ENCODE measurements at places on chromosomes 12 and 14. TPM values are rescaled to one million over a fixed set of nuclear protein-coding genes. Genes with fewer than 3 reads are reported as not detected.

Gene KRT82
- not detected for total RNA-seq

Gene KLRG1
- 0.97 TPM for total RNA-seq

Gene TEAD4
- total RNA-seq, result 47.5 TPM

Gene KCNA5
- total RNA-seq, result not detected

Gene CACNA2D4
- total RNA-seq, result not detected

Gene NDRG2
- 3.1 TPM for total RNA-seq

Gene JPH4
- not detected for total RNA-seq

Gene CDCA3
- 14.6 TPM for total RNA-seq

Gene ERO1A
- total RNA-seq, result 83.0 TPM

Gene LRIG3
- 19.9 TPM for total RNA-seq

Gene RNF212B
- not detected for total RNA-seq

Gene FAM90A1
- total RNA-seq, result not detected

Gene SERPINA3
- 0.10 TPM for total RNA-seq

Gene FERMT2
- 101 TPM for total RNA-seq

Gene NTF3
- total RNA-seq, result not detected

Gene CAPS2
- total RNA-seq, result 2.6 TPM

Gene DENND5B
- total RNA-seq, result 10.7 TPM

Gene SLC17A8
- not detected for total RNA-seq

Gene C3AR1
- 0.44 TPM for total RNA-seq

Gene CLEC4A
- not detected for total RNA-seq

Gene DAO
- not detected for total RNA-seq

Gene ACOT2
- total RNA-seq, result 24.7 TPM

Gene RPL10L
- total RNA-seq, result not detected

Gene ART4
- total RNA-seq, result 0.29 TPM

Gene CMKLR1
- total RNA-seq, result 0.06 TPM

Gene POTEM
- not detected for total RNA-seq

Gene WDHD1
- 4.2 TPM for total RNA-seq

Gene FGF6
- total RNA-seq, result not detected

Gene ZBTB25
- 2.6 TPM for total RNA-seq

Gene INHBC
- not detected for total RNA-seq

Gene SNRPF
- 9.4 TPM for total RNA-seq

Gene C14orf39
- 0.24 TPM for total RNA-seq

Gene LDHB
- total RNA-seq, result 564 TPM

Gene PIP4P1
- 20.9 TPM for total RNA-seq

Gene FLVCR2
- total RNA-seq, result 2.1 TPM

Gene PRB4
- total RNA-seq, result not detected

Gene COX8C
- not detected for total RNA-seq

Gene ACSS3
- total RNA-seq, result 0.10 TPM

Gene ENDOU
- not detected for total RNA-seq

Gene LTBP2
- 251 TPM for total RNA-seq

Gene SMIM41
- not detected for total RNA-seq

Measured in glomerular endothelial cell (primary cell).